ENCODE measurements at places on chromosomes 7 and 10. TPM values are rescaled to one million over a fixed set of nuclear protein-coding genes. Genes with fewer than 3 reads are reported as not detected.

GRCh38 chr10:101934686-101935305 is 91.2 kb upstream of the KCNIP2 start:
- H3K4me1 ChIP-seq: no peaks in the 10 kb centered on the region
- DNase-seq: no peak
- no peak overlapping the region for H3K4me3 ChIP-seq

DNA sequence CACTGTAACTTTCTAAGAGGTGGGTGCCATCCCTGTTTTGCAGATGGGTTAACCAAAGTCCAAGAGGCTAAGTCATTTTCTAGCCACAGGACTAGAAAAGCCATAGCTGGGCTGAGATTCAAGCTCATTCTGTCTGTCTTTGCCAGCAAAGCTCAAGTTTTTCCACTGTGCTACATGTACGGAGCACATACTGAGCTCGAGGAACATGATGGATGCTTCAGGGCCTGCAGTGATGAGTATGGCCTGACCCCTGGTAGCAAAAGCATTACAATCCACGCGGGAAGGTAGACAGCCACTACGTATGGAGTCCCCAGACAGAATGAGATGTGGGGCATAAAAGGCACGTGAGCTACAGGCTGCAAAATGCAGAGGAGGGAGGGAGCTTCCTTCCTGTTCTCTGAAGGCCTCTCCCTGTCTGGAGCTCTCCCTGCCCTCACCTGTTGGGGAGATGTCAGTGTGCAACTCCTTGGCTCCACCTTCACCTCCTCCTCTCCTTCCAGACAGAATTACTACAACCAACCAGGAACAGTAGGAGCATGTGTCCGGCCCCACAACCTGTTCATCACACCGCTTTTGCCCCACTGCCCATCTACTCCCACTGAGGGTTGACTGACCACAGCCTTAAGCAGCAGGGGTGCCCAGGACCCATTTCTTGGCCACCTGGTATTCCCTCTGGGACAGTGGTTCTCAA is 16.4 kb downstream of the ITPRIP start:
- no peaks in the 10 kb centered on the region for H3K27me3 ChIP-seq
- peaks cover 4% of the 10 kb centered on the region for H3K4me1 ChIP-seq
- H3K4me3 ChIP-seq: no peak overlapping the region
- no peak for DNase-seq
- H3K36me3 ChIP-seq: no peaks in the 10 kb centered on the region

- H3K27me3 ChIP-seq: no peaks in the 10 kb centered on the region
- H3K4me1 ChIP-seq: no peaks in the 10 kb centered on the region
- H3K27ac ChIP-seq: no peak overlapping the region
- H3K36me3 ChIP-seq: no peaks in the 10 kb centered on the region
- DNase-seq: no peak
- no peak overlapping the region for H3K4me3 ChIP-seq
Observed at GRCh38 chr7:108384716-108385483, 71.3 kb downstream of the NRCAM start.

GRCh38 chr7:104700336-104700735 is 313.7 kb upstream of the KMT2E start:
- no peaks in the 10 kb centered on the region for H3K27me3 ChIP-seq
- H3K27ac ChIP-seq: no peak overlapping the region
- H3K4me3 ChIP-seq: no peak overlapping the region
- H3K36me3 ChIP-seq: no peaks in the 10 kb centered on the region
- DNase-seq: no peak

NUDT13 gene
- polyA plus RNA-seq: 4.8 TPM

All from large intestine (tissue), 12 donors.